T-cell (primary cell): ENCODE measurements at places on chromosomes 3 and 15.

DNA sequence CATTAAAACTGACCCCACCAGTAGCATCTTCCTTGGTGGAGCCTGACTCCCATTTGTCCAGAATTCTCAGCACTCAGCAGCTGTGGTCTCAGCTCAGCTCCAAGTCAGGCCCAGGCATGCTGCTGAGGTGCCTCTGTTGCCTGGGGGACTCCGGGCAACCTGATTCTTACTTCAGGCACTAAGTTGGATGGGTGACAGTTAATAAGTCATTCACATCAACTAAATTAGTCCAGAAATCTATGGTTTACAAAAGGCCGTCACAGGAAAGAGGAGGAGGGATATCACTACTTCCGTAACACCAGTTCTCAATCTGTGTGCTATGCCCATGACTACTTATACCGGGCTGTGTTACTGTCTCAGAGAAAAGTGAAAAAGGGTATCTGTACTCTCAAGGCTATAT, 310.2 kb downstream of the SATB1 start:
- DNase-seq, result no peak

DNA sequence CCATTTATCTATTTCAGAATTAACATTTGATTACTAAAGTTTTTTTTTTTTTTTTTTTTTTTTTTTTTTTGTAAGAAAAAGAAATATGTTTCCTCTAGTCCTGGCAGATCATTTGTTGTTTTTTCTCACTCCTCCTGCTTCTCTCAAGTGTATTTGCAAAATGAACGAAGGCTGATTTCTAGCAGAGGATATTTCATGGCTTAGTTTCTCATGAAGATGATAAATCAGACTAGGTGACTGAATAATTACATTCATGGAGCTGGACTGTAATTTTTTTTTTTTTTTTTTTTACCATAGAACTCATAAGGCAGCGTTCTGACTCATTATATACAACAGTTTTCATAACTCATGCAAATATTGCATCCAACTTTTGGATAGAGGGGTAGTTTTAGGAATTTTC, 332.5 kb upstream of the SEMA6D start:
- DNase-seq, result no peak

- no peak for DNase-seq
These were observed 8.4 kb upstream of the ISL2 start for GRCh38 chr15:76328106-76328696.

GRCh38 chr3:133998691-133999241, 31.0 kb downstream of the SLCO2A1 start:
- no peak for DNase-seq

- DNase-seq, result no peak
These were observed 49.6 kb upstream of the ICE2 start for GRCh38 chr15:60528530-60528929.

DNA sequence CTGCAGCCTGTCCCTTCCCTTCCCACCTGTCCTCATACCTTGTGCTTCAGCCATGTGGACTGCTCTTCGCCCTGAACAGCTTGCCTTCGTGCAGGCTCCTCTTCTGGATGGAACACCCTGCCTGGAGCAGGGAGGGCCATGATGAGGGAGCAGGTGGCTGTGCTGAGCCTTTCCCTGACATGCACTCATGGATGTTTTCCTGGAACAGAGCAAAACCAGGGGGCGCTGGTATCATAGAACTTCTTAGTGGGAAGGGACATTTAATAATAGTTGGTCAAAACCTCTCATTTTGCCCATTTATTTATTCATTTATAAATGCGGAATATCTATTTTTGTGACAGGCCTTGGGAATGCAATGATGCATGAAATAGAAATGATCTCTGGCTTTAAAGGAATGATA, 149.3 kb downstream of the CACNA1D start:
- no peak for DNase-seq

GRCh38 chr3:89314454-89315098, 207.2 kb downstream of the EPHA3 start:
- no peak for DNase-seq

- DNase-seq, result no peak
These were observed 861.8 kb downstream of the SQOR start for GRCh38 chr15:46496491-46497115.

- no peak for DNase-seq
These were observed 30.5 kb upstream of the RIOX2 start for GRCh38 chr3:98002717-98003116.

- DNase-seq, result no peak
These were observed 6.0 kb downstream of the SPATA16 start for GRCh38 chr3:173135059-173135458.

- no peak for DNase-seq
These were observed 1.7 kb downstream of the SNTN start for GRCh38 chr3:63654211-63654610.

DNA sequence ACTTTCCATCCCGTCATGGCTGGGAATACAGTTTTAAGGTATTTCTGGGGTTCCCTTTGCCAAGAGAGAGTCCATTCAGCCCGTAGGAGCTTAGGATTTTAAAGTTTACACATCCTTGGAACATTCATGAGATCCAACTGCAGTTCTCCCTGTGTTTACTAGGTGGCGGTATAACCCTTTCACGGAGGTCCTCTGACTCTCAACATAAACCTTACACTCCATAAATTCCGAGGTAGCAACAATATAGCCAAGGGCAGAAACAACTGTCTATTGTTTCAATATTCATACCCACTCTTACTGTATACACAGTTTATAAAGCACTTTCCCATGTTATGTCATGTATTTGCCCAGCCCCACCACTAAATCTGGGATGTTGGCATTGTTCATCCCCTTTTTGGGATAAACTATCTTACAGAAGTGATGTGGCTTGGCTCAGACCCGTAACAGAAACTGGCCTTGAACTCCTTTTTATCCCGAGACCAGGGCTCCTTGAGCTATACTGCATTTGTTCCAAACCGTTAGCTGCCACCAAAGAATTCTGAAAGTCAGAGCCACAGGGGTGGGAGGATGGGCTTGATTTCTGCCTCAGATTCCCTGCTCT, 69.2 kb upstream of the COL6A5 start:
- DNase-seq, result no peak

DNA sequence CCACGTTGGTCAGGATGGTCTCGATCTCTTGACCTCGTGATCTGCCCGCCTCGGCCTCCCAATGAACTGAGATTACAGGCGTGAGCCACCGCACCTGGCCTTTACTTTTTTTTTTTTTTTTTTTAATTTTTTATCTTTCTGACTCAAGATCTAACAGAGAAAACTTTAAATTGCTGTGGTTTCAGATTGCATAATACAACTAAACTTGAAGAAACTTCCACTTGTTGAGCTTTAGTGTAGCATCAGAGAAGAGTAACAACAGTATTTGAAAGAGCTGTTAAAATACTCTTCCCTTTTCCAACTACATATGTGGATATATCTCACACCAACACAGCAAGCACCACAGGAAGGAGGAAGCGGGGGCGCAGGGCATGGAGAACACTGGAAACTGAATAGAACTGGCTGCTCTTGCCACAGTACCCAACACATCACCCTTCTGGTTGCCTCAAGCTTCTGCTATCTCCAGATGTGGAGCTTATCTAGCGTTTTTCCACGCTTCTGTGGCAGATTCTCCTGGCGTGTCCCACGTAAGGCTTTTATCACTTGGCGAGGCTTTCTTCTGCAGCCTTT, 45.4 kb downstream of the MAP6D1 start:
- DNase-seq, result no peak

DNA sequence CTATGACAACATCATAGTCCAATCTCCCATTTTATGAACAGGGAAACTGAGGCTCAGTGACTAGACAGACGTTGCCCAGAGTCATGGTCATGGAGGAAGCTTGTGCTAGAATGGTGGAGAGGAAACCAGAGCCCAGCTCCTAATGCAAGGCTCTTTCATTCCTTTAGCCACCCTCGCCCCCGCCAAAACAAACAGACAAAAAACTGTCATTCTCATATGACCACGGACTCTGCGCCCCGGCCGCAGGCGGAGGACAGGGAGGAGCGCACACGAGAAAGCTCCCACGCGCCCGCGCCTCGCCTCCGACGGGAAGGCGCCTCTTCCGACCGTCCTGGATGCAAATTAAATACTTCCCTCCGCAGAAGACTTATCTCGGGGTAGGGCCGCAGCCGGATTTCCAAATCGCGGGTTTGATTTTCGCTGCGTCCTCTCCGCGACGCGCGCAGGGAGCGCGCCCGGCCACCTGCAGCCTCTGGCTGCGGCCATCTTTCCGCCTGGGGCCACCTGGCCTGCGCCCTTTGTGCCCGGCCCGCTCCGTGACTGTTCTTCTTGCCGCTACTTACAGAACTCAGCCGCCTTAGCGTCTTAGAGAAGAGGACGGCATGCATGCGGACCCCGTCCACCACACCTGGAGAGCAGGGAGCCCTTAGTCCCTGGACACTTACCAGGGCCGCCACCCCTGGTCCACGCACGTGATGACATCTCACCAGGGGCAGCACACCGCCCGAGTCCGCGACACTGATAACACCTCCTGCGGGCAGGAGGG, 670 bp upstream of the ATP13A3 start:
- DNase-seq, result peak; percentile 7

DNA sequence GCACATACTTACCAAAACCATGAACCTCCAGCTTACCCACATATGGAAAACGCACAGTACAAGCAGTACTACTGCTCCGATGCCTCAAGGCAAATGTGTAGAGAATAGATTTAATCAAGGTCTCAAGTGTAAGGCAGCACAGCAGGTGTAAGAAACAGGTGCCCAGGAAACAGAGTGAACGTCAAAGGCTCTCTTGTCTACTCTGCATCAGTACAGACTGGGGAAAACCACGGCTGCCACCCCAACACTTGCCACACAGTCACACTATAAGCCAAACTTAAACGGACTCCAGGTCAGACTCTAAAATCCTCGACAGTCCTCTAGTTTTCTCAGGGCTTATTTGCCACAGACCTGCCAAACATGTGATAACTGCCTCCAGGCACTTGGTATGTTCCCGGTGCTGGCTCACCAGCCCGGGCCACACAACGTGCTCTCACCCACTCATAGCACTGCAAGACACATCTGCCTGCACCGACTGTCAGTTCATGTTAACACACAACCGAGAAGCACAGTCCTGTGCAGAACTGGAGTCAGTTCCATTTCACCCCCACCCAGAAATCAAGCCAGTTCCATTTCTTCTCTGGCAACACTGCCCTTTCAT, 30.6 kb downstream of the ABCC5 start:
- DNase-seq, result no peak

- DNase-seq, result no peak
These were observed 308.5 kb upstream of the PROK2 start for GRCh38 chr3:72093270-72093991.

- DNase-seq, result no peak
These were observed 3.3 kb downstream of the PLA2G4F start for GRCh38 chr15:42152921-42153698.

DNA sequence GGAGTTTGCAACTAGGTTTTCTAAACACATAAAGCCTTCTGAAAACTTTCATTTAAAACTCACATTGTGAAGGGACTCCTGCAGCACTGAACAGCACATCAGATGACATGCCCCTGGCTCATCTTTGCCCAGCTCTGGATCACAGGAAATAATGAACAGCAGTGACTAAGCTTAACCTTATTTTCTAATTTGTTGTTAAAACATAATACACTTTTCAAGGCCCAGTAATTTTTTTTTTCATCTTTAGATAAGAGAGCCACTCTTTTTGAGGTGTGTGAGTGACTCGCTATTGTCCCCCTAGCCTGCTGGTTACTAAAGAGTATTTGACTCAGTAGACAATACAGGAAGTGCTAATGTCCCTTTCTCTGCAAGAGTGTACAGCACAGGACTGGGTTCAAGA, 204.0 kb downstream of the OSBPL10 start:
- no peak for DNase-seq

DNA sequence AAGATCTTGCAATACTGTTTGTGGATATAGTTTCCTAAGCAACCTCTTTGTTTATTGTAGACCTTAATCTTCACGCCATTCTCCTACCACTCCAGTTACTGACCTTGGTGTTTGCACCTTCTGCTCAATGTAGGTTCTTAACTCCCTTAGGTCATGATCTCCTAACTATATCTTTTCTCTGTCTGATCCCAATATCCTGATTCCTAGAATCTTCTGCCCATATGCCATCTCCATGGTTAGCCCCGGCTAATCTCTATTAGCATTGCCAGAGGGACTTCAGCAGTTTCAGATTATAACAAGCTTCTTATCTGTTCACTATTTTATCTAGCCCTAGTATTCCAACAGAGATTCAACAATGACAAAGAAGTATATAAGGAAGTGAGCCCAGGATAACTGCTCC, 64.9 kb downstream of the IMPG2 start:
- no peak for DNase-seq

DNA sequence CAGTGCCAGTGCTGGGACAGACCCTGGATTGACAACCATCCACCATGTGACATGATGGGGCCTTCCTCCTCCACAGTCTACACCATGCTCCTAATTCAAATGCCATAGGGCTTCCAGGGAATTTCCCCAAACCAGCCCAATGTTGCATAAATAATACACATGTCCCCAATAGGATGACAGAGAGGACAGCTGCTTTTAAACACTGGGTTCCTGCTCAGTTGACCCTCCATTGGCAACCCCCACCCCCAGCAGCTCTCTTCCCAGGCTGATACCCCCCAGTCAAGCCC, 28.3 kb upstream of the ATP2B2 start:
- DNase-seq, result no peak

DNA sequence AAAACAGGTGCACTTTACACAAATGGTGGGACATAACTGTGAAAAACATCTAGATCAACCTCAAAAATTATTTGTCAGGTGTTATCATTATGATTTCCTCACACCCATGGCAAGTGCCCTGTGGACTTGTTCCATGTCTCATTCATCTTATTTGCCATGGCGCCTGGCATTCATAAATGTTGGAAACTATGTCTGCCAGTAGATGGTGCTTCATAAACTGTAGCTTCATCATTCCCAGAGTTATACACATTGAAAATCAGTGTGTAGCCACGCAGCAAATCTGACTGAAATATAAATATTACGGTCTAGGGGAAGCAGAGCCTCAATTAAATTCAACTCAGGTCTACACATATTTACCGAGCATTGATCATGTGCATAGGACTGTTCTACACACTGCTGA, 90.7 kb downstream of the IMPG2 start:
- no peak for DNase-seq

- DNase-seq, result no peak
These were observed 186.9 kb downstream of the FAM43A start for GRCh38 chr3:194872669-194872977.

DNA sequence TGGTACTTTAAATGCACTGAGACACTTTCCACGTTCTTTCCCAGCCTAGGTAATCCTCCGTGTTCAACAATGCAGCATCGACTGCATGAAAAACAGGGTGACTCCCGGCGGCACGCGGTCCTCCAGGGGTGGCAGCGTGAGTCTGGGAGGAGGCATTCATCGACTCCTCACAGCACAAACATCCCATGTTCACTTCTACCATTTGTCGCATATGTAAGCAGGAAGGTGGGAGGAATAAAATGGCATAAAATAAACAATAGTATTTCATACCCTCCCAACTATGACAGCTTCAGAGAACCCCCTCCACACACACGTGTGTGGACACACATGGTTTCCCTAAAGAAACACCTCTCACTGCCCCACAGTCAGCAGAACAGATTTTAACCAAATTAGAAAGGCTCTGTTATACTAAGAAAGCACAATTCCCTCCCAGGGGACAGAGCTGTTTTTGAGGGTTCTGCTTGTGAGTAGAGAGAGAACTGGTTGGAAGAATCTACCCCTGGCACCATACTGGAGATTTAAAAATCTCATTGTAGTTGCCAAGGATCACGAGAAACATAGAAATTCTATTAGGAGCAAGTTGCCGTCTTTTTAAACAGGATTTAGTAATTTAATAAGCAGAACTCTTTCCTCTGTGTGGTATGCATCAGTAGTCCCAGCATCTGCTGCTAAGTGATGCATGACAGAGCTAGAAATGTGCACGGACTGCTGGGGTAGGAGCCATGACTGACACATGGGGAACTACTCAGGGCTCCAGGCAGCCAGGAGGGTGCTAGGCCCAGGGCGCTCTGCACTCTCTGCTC, 6.0 kb downstream of the FAM43A start:
- DNase-seq, result no peak
